Activated naive CD4-positive, alpha-beta T cell treated with anti-CD3 and anti-CD28 coated beads, Interleukin-2, amount 50 U/mL, for 72 hours (primary cell): ENCODE measurements at places on chromosomes 3 and 15.

GRCh38 chr3:86961297-86961696 lies 29.7 kb downstream of the VGLL3 start:
- no peak for DNase-seq

- peak; percentile 53 for DNase-seq
Observed at GRCh38 chr15:101169495-101170071, 82.3 kb downstream of the CHSY1 start.

GRCh38 chr3:3109407-3110298 lies 521 bp downstream of the IL5RA start:
- no peak for DNase-seq

- no peak for DNase-seq
Observed at GRCh38 chr3:146468234-146468633, 1.1 kb downstream of the PLSCR2 start.

DNA sequence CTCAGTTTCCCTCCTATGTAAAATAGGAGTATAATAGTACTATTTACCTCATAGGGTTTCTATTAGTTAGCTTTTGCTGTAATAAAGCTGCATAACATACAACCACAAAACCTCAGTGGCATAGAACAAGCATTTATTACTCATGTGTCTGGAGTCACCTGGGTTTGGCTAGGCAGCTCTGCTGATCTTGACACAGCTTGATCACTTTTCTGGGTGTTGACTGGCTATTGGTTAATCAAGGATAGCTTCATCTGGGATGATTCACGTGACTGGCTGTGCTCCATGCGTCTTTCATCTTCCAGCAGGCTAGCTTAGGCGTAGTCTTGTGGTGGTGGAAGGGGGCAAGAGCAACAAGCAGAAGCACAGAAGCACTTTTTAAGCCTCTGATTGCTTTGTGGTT lies 112.6 kb downstream of the SQOR start:
- no peak for DNase-seq

DNA sequence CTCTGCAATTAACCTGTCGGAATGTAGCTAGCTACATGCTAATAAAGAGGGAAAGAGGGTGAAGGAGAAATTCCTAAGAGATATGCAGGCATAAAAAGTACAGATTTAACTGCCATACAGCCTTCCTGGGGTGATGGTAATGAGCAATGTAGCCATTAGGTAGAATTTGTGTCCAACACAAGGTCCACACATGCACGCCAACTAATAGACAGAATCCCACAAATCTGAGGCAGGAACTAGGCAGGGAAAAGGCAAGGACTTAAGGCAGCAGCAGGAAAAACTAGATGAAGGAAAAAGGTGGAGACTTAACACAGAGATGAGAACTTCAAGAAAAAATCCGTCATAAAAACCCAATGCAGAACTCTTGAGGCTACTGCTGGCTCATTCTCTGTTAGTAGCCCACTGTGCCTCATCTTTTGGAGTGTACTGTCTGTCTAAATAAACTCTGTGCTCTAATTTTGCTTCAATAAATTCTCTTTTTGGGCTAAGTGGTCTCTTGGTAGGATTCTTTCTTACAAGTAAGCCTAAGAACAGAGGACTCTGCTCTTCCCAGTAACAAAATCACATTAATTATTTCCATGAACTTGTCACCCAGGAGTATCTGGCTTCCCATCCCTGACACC lies 81.5 kb downstream of the BTLA start:
- DNase-seq, result no peak

- DNase-seq, result no peak
Observed at GRCh38 chr3:117104792-117105191, 395.2 kb downstream of the TUSC7 start.

- peak; percentile 60 for DNase-seq
Observed at GRCh38 chr15:85380812-85381642, 624 bp downstream of the AKAP13 start.

- peak; percentile 47 for DNase-seq
Observed at GRCh38 chr3:42526616-42527367, 24.3 kb downstream of the VIPR1 start.

- no peak for DNase-seq
Observed at GRCh38 chr3:149819432-149819831, 6.4 kb downstream of the RNF13 start.

- no peak for DNase-seq
Observed at GRCh38 chr3:23594066-23594465, 211.7 kb upstream of the UBE2E1 start.
